ENCODE measurements at places on chromosomes 7 and 10.
A peak's percentile ranks its signal among the peaks of the same experiment; 100 is the strongest.

DNA sequence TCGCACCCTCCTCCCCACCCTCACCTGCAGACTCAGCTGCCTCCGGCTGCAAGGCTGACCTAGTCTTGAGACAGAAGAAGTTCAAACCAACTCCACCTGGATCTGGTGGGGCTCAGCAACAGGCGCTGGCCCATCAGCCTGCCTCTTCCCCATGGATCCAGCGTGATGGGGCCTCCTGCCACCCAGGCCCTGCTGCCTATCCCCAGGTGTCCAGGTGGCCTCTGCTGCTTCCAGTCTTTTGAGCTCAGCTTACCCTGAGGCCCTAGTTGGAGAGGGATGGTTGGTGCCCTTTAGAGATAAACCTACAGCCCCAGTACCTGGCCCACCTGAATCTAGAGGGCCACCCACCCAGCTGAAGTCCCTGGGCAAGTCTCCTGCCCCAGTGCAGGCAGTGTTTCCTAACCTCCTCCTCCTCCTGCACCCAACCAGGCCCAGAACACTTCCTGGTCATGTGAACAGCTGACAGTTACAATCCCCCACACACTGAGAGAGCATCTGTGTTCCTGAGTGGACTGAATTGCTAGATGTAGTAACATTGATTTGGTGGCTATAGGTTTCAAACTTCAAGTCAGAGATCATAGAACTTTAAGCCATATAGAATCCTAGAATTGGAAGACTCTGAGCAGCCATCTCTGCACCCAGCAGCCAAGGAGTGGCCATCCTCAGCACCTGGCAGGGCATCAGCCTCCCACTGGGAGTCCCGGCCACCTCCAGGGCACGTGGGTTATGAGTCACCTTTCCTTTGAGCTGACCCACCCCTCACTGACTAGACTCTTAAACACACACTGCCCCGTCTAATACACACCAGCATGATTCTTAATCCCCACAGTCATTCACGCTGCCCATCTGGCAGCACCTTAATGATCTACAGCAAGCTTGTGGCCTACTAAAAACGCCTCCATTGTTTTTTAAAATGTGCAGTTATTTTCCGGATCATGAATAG, 51.9 kb downstream of the ALOX5 start:
- DNase-seq: no peak

DNA sequence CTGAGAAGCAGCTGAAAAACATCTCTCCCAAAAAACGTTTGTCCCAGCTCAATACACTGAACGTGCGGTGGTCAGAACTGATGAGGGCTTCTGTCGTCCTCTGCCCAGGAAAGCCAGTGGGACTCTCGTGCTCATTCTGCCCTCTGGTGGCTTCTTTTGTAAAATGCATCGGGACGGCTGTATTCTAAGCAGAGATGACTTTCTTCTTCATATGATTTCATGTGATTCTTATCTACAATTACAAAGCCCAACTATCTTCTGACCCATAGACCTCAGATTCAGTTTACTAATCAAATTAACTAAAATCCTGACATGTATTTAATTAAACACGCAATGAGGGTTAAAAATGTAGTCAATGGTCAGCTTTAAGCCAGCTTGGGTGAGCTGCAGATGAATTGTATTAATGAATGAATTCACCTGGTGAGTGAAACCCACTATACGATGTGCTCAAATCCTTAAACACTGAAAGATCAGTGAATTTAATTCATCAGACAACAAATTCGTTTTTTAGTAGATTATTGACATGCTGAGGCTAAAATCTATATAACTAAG, 117.6 kb upstream of the FAM204A start:
- peak; percentile 65 for DNase-seq

- no peak for DNase-seq
These were observed 36.5 kb downstream of the EMX2 start for GRCh38 chr10:117578999-117579590.

DNA sequence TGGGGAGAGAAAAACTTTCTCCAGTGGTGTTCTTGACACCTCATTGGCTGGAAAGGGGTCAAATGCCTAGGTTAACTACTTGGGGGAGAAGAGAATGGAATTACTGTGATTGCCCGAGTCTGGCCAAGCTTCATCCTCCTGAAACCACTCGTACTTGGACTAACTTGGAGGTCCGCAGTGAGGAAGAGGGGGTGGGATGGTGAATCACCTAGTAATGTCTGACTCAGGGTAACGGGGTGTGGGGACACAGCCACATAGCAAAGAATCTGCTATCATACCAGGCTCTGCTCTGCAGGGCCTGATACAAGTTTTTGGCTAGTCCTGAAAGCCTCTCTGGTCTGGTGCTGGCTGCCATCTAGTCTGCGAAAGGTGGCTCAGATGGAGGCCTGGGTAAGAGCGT, 190.9 kb downstream of the RPS24 start:
- DNase-seq: peak; percentile 69

DNA sequence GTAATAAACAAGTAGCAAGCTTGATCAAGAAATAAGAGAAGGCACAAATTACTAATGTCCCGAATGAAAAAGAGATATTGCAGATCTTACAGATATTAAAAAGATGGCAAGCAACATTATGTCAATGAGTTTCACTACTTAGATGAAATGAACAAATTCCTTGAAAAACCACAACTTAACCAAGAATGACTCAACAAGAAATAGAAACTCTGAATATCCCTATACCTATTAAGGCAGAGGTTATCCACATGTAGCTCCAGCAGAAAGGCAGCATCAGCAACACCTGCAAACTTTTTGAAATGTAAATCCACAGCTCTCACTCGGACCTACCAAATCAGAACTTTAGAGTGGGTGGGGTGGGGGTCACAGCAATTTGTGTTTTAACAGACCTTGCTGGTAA, 33.6 kb downstream of the PDE1C start:
- DNase-seq: peak; percentile 13

- no peak for DNase-seq
These were observed 3.7 kb upstream of the UPP1 start for GRCh38 chr7:48085433-48085791.

DNA sequence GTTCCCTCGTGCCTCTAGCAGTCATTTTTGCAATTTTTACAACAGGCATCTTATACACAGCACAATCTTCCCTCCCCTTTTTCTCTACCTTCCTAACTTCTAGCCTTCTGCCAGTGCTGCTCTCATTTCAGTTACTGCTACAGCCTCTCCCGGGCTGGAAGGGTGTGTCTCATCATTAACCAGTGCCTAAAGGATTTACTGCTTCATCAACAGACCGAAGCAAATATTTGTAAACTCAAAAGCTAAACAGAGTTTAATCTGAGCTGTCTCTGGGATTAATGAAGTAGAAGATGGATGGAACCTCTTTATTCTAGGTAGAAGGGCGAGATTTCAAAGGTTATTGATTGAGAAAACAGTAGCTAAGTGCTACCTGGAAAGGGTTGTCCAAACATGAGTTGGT, 94.3 kb downstream of the PRPF18 start:
- DNase-seq: no peak

DNA sequence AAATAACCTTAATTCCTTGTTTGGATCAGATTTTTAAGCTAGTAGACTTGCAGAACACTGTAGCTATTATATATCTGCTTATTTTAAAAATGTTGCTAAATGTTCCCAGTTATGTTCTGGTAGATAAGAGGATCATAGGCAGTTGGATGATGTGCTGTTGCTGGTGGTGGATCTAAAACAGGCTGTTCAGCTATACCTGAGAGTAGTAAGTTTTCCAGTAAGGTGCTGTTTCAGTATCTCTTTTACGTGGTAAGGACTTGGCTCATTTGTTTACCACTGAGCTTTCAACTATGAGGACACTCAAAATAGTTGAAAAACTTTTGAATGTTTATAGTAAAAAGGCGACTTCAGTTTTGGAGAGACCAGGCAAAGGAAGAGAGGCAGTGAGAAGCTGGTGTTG, 180.9 kb downstream of the CDK14 start:
- DNase-seq: no peak

- DNase-seq: peak; percentile 45
These were observed 58.6 kb upstream of the COL13A1 start for GRCh38 chr10:69742928-69743602.

DNA sequence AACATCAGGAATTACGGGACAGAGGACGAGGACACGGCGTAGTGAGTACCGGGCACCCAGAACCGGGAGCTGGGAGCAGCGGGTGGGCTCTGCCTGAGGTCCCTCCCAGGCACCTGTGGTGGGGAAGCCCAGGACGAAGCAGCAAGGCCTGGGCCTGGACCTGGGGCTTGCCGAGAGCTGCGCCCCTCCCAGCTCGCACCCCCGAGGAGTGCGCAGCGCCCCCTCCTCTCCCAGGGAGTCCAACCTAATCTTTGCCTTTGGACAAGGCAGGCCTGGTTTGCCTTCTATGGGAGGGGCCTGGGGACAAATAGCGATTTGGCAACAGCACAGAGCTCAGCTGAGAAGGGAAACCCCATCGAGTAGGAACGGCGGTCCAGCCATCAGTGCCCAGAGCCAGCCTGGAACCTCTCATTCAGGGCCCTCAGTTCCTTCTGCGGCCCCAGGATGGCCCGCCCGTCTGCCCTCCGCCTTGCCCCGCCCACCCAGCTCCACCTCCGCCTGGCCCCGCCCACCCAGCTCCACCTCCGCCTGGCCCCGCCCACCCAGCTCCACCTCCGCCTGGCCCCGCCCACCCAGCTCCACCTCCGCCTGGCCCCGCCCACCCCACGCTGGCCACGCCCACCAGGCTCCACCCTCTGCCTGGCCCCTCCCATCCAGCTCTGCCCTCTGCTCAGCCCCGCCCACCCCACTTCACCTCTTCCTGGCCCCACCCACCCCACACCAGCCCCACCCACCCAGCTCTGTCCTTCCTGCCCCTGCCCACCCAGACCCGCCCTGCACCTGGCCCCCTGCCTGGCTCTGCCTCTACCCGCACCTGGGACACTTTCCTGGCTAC, 32.5 kb upstream of the KNDC1 start:
- DNase-seq: no peak

GRCh38 chr7:15452670-15453069, 109.1 kb downstream of the AGMO start:
- no peak for DNase-seq

- DNase-seq: no peak
These were observed 551.8 kb downstream of the PHTF2 start for GRCh38 chr7:78350391-78350790.

- DNase-seq: no peak
These were observed 10.1 kb upstream of the LEP start for GRCh38 chr7:128231021-128231420.

GRCh38 chr7:43680736-43681135, 48.6 kb downstream of the COA1 start:
- DNase-seq: no peak

DNA sequence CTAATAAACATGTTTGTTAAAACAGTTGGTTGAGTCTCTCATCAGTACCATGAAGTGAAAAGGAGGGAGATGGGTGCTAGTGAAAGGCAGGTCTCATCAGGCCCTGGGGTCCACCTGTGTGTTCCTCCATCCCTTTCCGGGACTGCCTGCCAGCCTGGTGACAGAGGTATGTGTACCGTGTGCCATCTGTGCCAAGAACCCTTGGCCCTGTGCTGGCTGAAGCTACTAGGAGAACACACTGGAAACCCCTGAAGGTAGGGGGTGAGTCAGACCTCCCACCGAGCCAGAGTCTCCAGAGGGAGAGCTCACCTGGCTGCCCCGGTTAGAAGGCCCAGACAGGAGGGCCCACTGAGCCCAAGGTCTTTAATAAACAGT, 2.3 kb downstream of the DDIT4 start:
- peak; percentile 44 for DNase-seq

All from fibroblast of skin of scalp (primary cell).